Fibroblast of the conjunctiva (primary cell): ENCODE measurements at places on chromosomes 1 and 21.

- DNase-seq: no peak
Observed at GRCh38 chr1:37105911-37106310, 71.6 kb upstream of the GRIK3 start.

GRCh38 chr1:226702318-226702956 lies 36.6 kb downstream of the ITPKB start:
- DNase-seq: peak; percentile 66

DNA sequence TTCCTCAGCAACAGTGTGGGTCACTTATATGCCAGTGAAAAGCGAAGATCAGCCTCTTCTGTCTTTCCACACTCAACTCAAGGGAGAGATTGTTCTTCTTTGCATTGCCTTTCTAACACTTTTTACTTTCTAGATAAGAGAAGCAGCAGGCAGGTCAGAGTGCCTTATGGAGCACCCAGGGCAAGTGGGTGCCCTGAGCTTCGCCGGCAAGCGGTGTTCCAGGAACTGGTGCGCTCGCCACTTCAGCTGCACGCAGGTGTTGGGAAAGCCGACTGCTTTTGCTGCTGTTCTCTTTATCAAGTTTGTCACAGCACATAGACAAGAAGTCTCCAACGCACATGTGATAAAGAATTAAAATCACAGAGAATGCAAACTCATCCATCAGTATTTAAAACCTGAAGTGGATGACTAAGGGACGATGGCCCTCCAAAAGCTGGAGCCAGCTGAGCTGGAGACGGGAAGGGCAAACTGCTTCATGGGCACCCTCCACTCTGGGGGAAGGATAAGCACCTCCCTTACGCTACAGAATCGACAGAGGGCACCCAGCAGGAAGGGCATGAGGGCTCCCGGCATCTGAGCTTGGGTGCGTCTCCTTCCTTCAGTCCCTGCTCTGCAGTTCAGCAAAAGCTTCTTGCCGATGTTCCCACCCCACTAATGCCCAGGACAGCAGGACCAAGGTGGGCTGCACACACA lies 20.7 kb downstream of the UBE2G2 start:
- no peak for DNase-seq

GRCh38 chr1:156421062-156421938 lies 52.3 kb downstream of the RHBG start:
- peak; percentile 6 for DNase-seq

DNA sequence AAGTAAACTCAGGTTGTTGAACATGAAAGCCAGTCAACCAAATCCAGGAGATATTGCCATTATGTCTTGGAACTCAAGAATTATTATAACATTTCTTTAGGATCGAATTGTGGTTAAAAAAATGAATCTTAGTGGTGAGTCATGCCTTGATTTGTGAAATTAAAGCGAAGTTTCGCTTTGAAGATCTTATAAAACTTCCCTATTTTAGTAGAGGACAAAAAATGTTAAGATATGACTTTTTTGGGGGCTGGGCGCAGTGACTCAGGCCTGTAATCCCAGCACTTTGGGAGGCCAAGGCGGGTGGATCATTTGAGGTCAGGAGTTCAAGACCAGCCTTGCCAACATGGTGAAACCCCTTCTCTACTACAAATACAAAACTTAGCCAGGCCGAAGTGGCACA lies 39.5 kb upstream of the PTBP2 start:
- no peak for DNase-seq

GRCh38 chr1:233485385-233485784 lies 128.5 kb upstream of the KCNK1 start:
- DNase-seq: no peak

DNA sequence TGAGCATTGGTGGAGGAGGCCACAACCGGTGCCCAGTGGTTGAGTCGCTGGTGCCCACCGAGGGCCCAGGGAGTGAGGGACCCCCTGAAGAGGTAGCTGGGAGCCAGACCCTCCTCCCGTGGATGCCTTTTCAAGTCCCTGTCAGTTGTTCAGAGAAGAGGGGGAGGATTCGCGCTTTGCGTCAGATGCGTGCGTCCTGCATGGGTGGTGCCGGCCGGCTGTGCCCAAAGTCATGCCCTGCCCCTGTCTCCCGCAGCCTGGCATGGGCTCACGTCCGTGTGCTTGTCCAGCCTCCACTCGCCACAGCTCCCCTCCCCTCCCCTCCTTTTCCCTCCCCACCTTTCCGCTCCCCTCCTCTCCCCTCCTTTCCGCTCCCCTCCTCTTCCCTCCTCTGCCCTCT lies 45.2 kb downstream of the PRKCZ start:
- DNase-seq: no peak

GRCh38 chr1:225554216-225554812 lies 98.6 kb downstream of the ENAH start:
- peak; percentile 28 for DNase-seq

DNA sequence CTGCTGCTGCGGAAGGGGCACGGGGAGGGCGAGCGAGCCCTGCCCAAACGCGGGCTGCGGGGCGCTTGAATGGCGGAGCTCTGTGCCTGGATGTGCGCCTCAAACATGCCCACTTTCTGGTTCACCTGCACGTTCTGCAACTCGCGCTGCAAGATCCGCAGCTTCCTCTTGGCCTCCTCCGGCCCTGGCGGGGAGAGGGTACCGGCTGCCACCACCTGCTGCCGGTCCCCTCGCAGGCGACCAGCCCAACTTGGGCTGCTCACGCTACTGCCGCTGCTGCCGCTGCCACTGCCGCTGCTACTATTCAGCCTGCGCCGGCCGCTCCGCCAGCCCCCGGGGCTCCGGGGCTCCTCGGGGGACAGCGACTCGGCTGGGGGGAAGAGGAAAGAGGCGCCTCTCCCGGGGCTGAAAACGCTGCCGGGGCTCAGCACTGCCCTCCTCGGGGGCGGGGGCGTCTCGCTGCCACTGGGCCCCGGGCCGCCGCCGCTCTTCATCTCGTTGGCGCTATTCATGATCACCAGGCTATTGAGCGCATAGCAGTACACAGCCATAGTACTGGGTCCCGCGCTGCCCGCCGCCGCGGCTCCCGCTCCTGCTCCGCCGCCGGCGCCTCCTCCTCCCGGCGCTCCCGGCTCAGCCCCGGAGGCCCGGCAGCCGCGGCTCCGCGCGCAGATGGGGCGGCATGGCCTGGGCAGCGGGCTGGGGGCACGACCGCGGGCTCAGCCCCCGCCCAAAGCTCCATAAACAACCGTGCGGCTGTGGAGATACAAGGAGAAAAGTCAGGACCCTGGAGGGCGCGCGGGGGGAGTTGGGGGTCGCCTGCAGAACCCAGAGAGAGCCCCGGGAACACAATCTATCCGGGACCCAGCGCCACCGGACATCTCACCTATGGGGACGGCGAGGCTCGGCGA lies 1.9 kb downstream of the ITPKB start:
- DNase-seq: no peak

DNA sequence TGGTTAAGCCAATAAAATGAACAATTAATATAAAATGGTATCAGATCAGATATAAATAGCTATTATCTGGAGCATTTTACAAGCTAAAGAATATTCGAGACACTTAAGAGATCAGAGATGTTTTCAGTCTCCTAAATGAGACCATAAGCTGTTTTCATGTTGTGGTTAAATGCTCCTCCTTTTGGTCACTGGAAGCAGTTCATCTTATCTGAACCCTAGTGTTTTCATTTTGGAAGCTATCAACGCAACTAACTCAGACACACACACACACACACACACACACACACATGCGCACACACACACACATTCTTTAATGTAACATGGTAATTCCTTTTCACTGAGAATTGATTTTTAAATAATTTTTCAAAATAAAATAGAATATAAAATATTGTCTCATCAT lies 10.0 kb upstream of the LRRC8C start:
- no peak for DNase-seq

DNA sequence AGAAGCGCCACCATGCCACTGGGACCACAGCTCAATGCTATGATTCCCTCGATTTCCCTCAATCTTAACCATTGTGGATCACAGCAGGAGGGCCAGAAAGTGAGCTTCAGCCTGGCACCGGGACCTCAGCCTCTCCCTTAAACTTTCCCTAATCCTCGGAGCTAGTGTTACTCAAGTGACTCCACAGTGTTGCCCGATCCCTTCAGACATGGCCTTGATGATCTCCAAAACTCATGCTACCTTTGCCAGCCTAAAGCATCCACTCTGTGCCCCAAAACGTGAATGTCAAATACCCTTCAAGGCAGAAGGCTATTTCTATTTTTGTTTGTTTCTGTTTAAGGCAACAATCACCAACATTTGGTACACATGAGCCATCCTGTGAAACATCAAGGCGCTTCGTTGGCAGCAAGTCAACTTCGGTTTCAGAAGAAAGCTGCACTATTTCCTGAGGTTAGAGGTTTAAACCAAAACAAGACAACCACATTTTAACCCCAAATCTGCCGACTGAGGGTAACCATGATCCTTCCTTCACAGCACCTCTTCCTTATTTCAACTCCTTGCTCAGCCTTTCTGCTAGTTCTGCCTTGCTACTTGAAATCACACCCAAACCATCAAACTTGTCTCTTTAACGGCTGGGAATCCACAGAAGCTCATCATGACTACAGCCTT lies 94.4 kb upstream of the KRTAP19-8 start:
- DNase-seq: no peak

DNA sequence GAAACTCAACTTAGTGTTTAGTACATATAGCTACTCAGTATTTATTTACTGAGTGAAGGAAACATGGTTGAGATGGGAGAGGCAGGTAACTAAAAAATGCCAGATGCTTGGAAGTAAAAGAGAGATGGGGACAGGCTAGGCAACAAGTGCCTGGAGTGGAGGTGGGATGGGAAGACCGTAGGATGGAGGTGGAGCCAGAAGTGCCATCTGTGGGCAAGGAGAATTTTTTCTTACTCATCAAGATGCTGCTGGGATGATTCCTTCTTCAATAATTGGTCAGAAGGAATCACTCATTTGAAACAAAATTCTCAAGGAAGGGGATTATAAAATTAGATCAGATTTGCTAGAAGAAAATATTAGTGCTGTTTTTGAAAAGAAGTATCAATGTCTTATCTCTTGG lies 72.9 kb downstream of the IFI44 start:
- DNase-seq: no peak

GRCh38 chr1:198535631-198536030 lies 4.8 kb downstream of the ATP6V1G3 start:
- DNase-seq: no peak

- DNase-seq: no peak
Observed at GRCh38 chr1:150985179-150985825, 3.2 kb downstream of the ANXA9 start.

GRCh38 chr1:200226969-200227303 lies 182.9 kb downstream of the ZNF281 start:
- no peak for DNase-seq

GRCh38 chr1:110477967-110478640 lies 27.2 kb downstream of the PROK1 start:
- no peak for DNase-seq

DNA sequence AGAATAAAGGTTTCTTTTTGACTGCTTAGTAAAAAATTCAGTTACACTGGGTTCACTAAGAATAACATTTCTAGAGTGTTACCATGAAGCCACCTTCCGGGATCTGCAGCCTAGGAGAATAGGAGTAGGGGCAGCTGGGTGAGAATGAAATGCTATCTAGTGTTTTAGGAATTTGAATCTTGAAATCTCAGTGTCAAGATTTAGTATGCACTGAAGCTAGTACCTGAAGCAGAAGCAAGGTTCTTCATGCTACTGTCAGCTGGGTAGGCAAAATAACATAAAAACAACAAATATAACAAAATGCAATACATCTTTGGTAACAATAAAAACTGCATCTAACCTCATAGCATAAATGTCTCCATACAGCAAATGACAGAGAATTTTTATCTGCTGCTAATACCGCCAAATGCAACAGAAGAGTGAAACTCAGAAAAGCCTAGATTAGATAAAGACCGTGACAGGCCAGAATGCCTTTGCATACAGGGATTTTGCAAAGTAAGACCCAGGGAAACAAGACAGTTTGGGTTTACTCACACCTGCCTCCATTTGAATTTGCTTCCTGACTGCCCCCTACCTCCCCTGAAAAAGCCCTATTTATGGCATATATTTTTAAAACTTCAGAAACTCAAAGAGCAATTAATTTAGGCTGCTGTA lies 58.2 kb downstream of the GADD45A start:
- no peak for DNase-seq

DNA sequence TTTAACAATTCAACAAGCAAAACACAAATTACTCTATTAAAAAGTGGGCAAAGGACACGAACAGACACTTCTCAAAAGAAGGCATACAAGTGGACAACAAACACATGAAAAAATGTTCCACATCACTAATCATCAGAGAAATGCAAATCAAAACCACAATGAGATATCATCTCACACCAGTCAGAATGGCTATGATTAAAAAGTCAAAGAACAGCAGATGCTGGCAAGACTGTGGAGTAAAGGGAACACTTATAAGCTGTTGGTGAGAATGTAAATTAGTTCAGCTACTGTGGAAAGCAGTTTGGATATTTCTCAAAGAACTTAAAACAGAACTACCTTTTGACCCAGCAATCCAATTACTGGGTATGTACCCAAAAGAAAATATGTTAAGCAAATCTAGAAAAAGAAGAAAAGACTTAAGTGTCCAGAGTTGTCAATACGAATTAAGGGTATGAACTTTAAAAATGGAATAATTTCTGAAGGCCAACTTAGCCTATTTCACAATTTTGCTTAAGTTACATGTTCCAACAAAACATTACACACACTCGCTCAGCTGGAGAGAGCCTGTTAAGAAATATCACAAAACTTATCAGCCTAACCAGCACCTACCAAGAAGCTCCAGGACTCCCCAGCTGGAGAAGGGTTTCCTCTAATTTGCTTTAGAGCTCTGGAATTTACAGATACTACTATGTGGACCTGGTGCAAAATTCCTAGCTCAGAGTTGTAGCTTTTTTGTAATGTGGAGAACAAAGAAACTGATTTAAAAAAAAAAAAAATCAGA lies 232.1 kb downstream of the DUSP10 start:
- DNase-seq: no peak

- no peak for DNase-seq
Observed at GRCh38 chr1:202547215-202547614, 163.0 kb downstream of the SYT2 start.

DNA sequence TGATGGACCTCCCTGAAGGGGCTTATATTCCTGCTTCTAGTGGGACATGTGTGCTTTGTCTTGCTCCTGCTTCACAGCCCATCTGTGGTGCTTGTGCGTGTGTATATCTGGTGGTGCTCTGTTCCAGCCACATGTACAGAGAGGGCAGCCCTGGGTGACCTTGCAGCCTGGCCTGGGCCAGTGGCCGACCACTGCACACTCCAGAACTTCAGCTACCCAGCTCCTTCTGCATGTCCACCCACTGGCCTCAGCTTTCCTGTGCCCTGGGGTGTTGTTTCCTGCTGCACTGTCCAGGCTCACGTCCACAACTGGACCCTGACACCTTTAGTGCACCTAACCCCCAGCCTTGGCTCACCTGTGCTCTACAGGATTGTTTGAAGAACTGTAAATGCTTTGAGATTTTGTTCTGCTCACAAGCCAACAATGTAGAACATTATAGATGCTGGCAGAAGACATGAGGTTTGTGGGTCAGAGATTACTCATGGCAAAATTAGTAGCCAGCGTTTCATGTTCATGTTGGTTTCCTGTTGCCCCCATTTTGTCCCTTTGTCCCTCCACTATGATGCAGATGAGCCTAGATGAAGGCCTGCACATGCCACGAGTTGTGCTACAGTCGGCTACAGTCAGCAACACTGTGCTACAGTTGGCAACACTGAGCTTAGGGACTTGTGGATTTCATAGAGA lies 5.3 kb upstream of the S100B start:
- no peak for DNase-seq
